ENCODE measurements at places on chromosomes 4 and X.
A peak's percentile ranks its signal among the peaks of the same experiment; 100 is the strongest.

- DNase-seq: no peak
Observed at GRCh38 chrX:43813898-43814297, 68.4 kb downstream of the MAOB start.

- no peak for DNase-seq
Observed at GRCh38 chrX:97374266-97374665, 490.6 kb downstream of the RPA4 start.

- DNase-seq: peak; percentile 9
Observed at GRCh38 chr4:73620115-73620792, at the start of gene RASSF6. Gene RASSF6 (minus strand): TSS chr4:73620436. CDS start chr4:73611795, 8,641 bp downstream.

- DNase-seq: no peak
Observed at GRCh38 chrX:124736553-124737270, 390.3 kb downstream of the SH2D1A start.

GRCh38 chr4:73856518-73856917, 3.4 kb downstream of the PF4V1 start:
- DNase-seq: no peak

- no peak for DNase-seq
Observed at GRCh38 chr4:98801259-98801725, 127.6 kb downstream of the EIF4E start.

DNA sequence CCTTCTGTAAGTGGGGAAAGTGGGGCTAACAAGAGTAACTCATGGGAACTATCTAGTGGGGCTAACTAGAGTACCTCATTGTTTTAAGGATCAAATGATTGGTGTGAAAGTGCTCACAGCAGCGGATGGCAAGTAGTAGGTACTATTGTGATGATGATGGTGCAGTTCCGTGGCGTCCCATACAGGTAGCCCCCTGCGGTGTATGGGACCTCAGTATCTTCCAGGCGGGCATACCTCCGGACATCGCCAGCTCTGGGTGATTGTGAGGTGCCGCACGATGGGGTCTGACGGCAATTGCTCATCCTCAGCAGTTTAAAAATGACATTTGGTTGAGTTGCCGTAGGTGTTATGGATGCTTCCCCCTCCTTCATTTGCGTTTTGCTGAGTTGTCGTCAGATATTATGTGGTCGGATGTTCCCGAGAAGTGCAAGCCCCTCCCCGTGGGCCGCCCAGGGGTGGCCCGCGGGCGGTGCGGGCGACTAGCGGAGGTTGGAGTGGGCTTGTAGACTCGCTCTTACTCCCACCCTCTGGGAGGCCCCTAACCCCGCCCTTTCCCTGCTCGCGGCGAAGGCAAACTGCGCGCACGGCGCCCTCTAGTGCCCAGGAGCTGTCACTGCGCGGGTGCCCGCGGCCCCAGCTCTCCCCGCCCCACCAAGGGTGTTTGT, 18.3 kb upstream of the GPR101 start:
- peak; percentile 59 for DNase-seq

GRCh38 chr4:36337665-36338185, 56.3 kb downstream of the DTHD1 start:
- DNase-seq: no peak

GRCh38 chr4:94036964-94037363, 170.7 kb upstream of the SMARCAD1 start:
- DNase-seq: peak; percentile 8

- no peak for DNase-seq
Observed at GRCh38 chr4:96146686-96147085, 306.8 kb downstream of the PDHA2 start.

- no peak for DNase-seq
Observed at GRCh38 chr4:8745826-8746225, 125.8 kb downstream of the HMX1 start.

GRCh38 chr4:184400891-184401290, 73.5 kb downstream of the IRF2 start:
- DNase-seq: no peak

- DNase-seq: no peak
Observed at GRCh38 chr4:93659629-93660028, 168.9 kb upstream of the ATOH1 start.

All from SK-N-DZ (cell line).